MCF 10A (cell line): ENCODE measurements at places on chromosomes 3 and 15. TPM values are rescaled to one million over a fixed set of nuclear protein-coding genes. Genes with fewer than 3 reads are reported as not detected.

DNA sequence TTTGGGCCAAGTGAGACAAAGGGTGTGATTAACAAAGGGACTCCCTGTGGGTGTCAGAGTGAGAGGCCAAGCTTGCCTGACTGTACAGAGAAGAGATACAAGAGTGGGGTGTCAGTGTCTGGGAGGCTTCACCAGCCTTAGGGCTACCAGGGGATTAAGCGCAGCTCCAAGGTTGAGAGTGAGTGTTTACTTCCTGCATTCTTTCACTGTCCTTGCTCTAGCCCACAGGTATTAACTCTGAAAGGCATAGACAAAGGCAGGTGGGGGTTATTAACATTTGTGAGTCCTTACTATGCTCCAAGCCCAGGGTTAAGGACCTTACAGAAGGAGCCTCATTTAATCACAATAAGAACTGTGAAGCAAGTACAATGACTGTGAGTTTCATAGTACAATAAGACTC lies 107.6 kb downstream of the IL20RB start:
- H3K4me1 ChIP-seq, result peaks cover 7% of the 10 kb centered on the region
- no peak overlapping the region for H3K4me3 ChIP-seq
- DNase-seq, result no peak
- H3K27me3 ChIP-seq, result no peaks in the 10 kb centered on the region
- H3K27ac ChIP-seq, result peak overlapping the region; percentile 61

Gene KLHL18
- total RNA-seq, result 36.4 and 36.6 TPM in 2 replicates

DNA sequence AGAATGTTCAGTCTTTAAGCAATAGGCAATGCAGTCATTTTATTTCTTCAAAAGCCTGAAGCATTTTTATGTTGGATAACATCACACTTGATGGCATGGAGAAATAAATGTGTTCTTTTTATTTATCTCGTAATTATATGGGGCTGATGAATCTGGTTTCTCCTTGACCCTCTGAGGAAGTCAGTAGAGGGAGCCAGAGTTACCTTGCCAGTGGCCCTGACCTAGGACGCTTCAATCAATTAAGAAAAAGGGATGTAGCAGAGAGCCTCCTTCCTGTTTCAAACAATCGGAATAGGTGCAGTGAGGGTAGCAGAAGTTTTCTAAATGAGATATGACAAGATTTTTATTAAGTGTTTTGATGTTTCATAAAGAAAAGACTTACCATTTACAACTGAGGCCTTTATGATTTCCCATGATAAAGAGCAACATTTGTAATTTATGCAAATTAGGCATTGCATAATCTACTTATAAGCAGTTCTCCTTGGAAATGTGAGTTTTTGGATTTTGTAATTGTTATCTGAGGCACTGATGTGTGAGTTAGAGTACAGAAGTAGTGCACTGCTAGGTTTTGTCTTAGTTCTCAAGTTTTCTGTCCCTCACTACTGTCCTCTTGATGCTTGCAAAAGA lies 129.1 kb downstream of the RAP2B start:
- H3K4me1 ChIP-seq, result peaks cover 40% of the 10 kb centered on the region
- H3K36me3 ChIP-seq, result no peaks in the 10 kb centered on the region
- peak; percentile 65 for DNase-seq

GRCh38 chr3:138405486-138405885 lies 28.9 kb upstream of the ESYT3 start:
- no peak overlapping the region for H3K27ac ChIP-seq
- H3K36me3 ChIP-seq, result no peaks in the 10 kb centered on the region
- H3K4me1 ChIP-seq, result no peaks in the 10 kb centered on the region
- no peaks in the 10 kb centered on the region for H3K27me3 ChIP-seq
- no peak overlapping the region for H3K4me3 ChIP-seq
- DNase-seq, result no peak

GRCh38 chr3:147640781-147641180 lies 231.6 kb downstream of the ZIC1 start:
- DNase-seq, result no peak
- no peaks in the 10 kb centered on the region for H3K4me1 ChIP-seq
- H3K27me3 ChIP-seq, result peaks cover 30% of the 10 kb centered on the region
- no peaks in the 10 kb centered on the region for H3K36me3 ChIP-seq

Gene CFAP20DC
- total RNA-seq, result 1.1 and 1.5 TPM in 2 replicates

Gene DUOXA2
- not detected in 2 replicates for total RNA-seq

GRCh38 chr3:65277798-65278197 lies 590.0 kb upstream of the ADAMTS9 start:
- no peak for DNase-seq
- H3K27ac ChIP-seq, result no peak overlapping the region
- H3K4me3 ChIP-seq, result no peak overlapping the region

Gene MKRN2OS
- total RNA-seq, result 0.37 and 0.47 TPM in 2 replicates

DNA sequence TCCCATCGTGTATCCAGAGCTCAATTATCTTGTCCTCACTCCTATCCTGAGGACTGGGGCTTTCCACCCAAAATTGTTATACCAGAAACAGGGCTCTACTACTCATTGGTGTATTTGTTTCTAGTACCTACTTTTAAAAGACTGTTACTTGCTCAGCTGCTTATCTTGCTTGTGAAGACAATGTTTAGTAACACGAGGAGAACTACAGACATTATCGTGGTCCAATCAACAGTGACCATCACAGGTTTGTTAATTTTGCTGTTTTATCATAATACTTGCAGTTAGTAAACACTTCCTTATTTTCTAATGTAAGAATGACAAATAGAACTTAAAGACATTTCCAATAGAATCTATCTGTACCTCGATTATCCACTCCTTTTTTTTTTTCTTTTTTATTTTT lies 13.5 kb downstream of the LRCH3 start:
- no peak overlapping the region for H3K4me3 ChIP-seq
- H3K27ac ChIP-seq, result no peak overlapping the region
- H3K4me1 ChIP-seq, result peaks cover 24% of the 10 kb centered on the region

DNA sequence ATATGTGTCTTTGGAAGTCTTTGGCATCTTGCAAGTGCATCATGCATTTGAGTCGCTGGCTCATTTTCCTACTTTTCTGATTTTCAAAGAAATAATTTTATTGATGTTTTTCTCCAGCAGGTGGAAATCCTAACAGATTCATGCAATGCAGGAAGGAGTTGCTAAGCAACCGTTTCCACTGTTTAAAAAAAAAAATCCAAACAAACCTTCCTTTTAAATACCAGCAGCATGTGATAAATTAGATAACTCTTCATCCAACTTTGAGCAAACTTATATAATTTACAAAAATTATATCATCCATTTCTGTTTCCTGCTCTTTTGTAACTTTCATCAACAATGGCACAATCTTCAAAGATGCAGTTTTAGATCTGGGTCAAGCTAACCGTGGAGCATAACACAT lies 364.1 kb downstream of the MFSD1 start:
- DNase-seq, result no peak
- H3K27ac ChIP-seq, result no peak overlapping the region
- no peaks in the 10 kb centered on the region for H3K36me3 ChIP-seq
- H3K4me3 ChIP-seq, result no peak overlapping the region
- peaks cover 5% of the 10 kb centered on the region for H3K4me1 ChIP-seq

DNA sequence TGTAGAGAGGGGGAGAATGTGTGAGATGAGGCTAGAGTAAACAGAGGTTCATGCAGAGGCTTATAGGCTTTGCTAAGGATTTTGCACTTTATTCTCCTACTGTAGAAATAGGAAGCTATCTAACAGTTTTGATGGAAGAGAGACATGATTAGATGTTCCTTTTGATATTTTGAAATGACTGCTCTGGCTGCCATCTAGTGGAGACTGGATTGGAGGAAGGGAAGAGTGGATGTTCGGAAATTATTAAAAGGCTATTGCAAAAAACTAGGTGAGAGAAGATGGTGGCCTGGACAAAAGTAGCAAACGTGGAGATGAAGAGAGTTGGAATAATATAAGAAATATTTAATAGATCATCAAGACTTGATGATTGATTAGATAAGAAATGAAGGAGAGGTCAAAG lies 42.2 kb downstream of the SYN2 start:
- no peaks in the 10 kb centered on the region for H3K4me1 ChIP-seq
- DNase-seq, result peak; percentile 22
- H3K4me3 ChIP-seq, result no peak overlapping the region

- H3K27me3 ChIP-seq, result no peaks in the 10 kb centered on the region
- H3K4me3 ChIP-seq, result no peak overlapping the region
- no peak overlapping the region for H3K27ac ChIP-seq
- H3K4me1 ChIP-seq, result no peaks in the 10 kb centered on the region
- DNase-seq, result no peak
Observed at GRCh38 chr3:43786526-43787305, 96.0 kb downstream of the ABHD5 start.

Gene TRPC1
- total RNA-seq, result 9.2 and 15.2 TPM in 2 replicates

- no peak for DNase-seq
- H3K27ac ChIP-seq, result no peak overlapping the region
- H3K4me1 ChIP-seq, result no peaks in the 10 kb centered on the region
- no peak overlapping the region for H3K4me3 ChIP-seq
- peaks cover 92% of the 10 kb centered on the region for H3K27me3 ChIP-seq
- no peaks in the 10 kb centered on the region for H3K36me3 ChIP-seq
Observed at GRCh38 chr3:77256584-77257503, 216.9 kb downstream of the ROBO2 start.

DNA sequence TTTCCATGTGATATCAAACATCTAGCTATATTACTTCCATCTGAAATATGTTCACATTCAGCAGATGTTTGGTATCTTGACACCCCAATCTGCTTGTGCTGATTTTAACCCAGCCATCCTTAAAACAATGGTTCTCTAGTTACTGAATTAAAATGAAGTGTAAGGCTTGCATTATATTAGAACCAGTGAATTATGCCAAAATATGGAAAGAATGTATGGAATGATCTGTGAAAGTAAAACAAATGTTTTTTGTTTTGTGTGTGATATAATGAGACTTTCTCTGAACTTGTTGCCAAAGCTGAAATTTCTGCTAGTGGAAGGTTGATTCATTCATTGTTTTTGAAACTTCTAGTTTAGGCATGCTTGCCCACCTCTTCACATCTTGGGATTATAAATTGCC lies 317.1 kb downstream of the MEX3B start:
- no peaks in the 10 kb centered on the region for H3K27me3 ChIP-seq
- H3K36me3 ChIP-seq, result no peaks in the 10 kb centered on the region
- no peak overlapping the region for H3K4me3 ChIP-seq
- no peak overlapping the region for H3K27ac ChIP-seq
- H3K4me1 ChIP-seq, result peaks cover 6% of the 10 kb centered on the region

GRCh38 chr3:129010310-129010956 lies 9.3 kb downstream of the EFCC1 start:
- H3K27me3 ChIP-seq, result peaks cover 11% of the 10 kb centered on the region
- no peak for DNase-seq
- no peaks in the 10 kb centered on the region for H3K36me3 ChIP-seq
- H3K27ac ChIP-seq, result no peak overlapping the region
- H3K4me1 ChIP-seq, result no peaks in the 10 kb centered on the region

- H3K27ac ChIP-seq, result no peak overlapping the region
- H3K4me1 ChIP-seq, result peaks cover 16% of the 10 kb centered on the region
- peak; percentile 23 for DNase-seq
Observed at GRCh38 chr3:30426293-30426993, 180.0 kb upstream of the TGFBR2 start.

DNA sequence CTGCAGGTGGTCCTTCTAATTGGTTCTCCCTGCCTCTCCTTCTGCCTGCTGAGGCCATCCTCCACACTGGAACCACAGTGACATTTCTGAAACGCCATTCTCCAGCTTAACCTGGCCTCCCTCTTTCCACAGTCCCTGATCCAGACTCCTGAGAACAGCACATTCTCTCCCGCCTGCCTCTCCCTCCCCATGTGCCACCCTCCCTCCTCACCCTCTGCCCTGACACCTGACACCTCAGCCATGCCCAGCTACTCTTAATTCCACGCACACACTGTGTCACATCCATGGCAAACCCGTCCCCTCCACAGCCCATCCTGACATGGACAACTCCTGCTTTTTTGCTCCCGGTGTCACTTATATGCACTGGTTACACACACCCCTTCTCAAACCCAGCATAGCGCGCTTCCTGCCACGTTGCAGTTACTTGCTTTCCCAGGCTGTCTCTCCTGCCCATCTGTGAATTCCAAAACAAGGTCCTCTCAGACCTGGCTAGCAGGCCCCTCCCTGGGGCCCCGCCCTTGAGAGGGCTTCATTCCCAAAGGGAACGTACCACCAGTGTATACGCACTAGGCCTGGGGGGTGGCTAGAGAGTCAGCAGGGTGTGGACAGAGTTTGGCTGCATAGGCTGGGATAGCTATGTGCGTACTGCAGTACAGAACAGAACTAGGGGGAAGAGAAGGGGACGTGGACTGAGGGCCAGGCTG lies 92.7 kb upstream of the BLM start:
- H3K27ac ChIP-seq, result no peak overlapping the region
- no peak overlapping the region for H3K4me3 ChIP-seq
- H3K4me1 ChIP-seq, result no peaks in the 10 kb centered on the region
- H3K27me3 ChIP-seq, result no peaks in the 10 kb centered on the region
- peaks cover 49% of the 10 kb centered on the region for H3K36me3 ChIP-seq

DNA sequence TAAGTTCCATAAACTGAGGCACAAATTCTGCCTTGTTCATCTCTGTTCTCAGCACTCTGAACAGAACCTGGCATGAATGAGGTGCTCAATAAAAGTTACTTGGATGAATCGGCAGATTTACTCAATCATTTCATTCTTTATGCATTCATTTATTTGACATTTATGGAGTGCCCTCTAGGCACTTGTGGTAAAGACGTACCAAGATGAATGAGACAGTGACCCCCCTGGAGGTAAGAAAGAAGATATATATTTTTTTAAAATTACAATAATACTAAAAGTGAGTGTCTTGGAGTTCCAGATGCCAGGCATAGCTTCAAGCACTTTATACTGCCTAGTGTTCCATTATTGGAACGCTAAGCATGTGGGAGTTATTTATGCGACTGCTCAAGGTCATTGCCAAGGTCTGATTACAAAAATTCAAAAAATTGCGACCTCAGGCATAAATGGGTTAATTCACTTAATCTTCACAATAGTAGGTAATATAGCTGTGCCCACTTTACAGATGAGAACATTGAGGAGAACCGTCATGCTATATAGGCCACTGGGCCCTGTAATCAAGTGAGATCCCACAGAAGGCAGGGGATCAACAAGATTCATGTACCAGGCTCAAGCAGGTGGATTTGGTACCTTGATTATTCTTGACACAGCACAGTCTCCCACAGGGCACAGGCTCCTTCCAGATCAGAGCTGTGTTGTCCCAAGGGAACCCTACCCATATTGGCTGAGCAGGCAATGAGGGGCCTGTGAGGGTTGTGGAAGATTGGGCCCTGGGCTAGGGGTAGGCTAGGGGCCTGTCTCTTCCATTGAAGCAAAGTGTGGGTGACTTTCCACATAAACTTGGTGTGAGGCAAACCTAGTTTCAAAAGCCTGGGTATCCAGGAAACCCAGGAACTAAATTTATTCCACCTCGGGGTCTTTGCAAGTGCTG lies 10.7 kb downstream of the XIRP1 start:
- peak overlapping the region; percentile 40 for H3K27ac ChIP-seq
- H3K4me1 ChIP-seq, result peaks cover 34% of the 10 kb centered on the region
- DNase-seq, result no peak

Gene DNAJB11
- total RNA-seq, result 116 and 166 TPM in 2 replicates

DNA sequence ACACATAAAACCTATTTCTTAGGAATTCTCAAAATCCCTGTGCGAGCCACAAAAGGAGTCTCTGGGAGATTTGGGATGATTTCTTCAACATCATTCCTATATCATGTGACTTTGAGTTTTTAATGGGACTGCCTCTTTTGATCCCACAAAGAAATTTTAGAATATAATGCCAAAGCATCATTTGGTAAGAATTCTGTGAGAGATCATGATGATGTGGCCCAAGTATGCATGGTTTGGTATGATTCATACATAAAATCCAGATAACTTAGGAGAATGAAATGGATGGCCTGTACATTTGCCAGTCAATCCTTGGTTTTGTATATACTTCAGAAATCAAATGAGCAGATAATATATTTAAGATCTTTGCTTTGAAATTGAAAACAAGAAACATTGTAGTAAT lies 61.3 kb downstream of the UBE2E2 start:
- H3K27ac ChIP-seq, result no peak overlapping the region
- H3K36me3 ChIP-seq, result no peaks in the 10 kb centered on the region
- H3K4me1 ChIP-seq, result peaks cover 20% of the 10 kb centered on the region
- H3K27me3 ChIP-seq, result no peaks in the 10 kb centered on the region

Gene OR5H14
- not detected in 2 replicates for total RNA-seq
